ENCODE measurements at places on chromosomes 7 and 10.

- no peak for DNase-seq
Measured at GRCh38 chr7:99876491-99876890, 342 bp downstream of the OR2AE1 start.

GRCh38 chr10:70930263-70931000 lies 42.1 kb upstream of the PCBD1 start:
- DNase-seq: no peak

DNA sequence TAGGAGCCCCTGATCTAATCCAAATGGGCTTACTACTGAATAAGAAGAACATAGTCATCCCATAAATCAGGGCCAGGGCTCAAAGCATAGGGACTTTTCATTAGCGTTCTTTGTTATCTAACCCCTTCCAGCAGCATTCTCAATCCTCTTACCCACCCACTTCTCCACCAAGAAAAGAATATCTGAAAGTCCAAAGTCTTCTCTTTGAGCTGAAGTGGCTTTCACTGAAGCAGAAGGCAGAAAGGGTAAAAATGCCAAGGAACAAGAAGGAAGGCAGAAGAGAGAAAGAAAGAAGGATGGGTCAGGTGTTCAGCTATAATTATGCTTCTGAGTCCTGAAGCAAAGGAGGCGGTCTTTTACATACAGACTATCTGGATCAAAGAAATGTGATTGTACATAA lies 10.2 kb downstream of the TRPV5 start:
- no peak for DNase-seq

- DNase-seq: no peak
Measured at GRCh38 chr7:100901921-100902332, 6.2 kb upstream of the ACHE start.

- no peak for DNase-seq
Measured at GRCh38 chr10:48442809-48443177, 136.3 kb downstream of the MAPK8 start.

All from effector memory CD8-positive, alpha-beta T cell (primary cell).